ENCODE measurements at places on chromosomes 4 and X. TPM values are rescaled to one million over a fixed set of nuclear protein-coding genes. Genes with fewer than 3 reads are reported as not detected.

The ZFP92 gene
- total RNA-seq: 0.31 TPM

- no peak for DNase-seq
Observed at GRCh38 chr4:123037804-123038203, 115.4 kb upstream of the NUDT6 start.

DNA sequence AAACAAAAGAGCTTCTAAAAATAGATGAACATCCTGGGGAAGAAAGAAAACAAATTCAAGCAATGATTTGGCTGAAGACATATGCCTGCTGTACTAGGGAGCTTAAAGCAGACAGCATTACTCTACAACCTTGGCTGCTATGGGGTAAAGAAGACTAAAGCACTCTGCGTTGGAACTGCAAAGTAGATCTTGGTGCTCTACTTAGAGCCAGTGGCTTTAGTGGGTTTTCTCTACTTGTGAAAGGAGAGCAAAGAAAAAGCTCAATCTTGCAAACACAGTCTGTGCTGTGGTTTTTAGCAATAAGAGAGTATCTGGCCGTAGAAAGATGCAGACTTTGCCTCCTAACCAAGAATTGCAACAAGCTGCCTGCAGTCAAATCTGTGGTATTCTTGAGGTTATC lies 334.7 kb upstream of the NDST3 start:
- no peak for DNase-seq

- no peak for DNase-seq
Observed at GRCh38 chr4:109238746-109239145, 63.7 kb downstream of the COL25A1 start.

Data from GM12878 (cell line).